ENCODE measurements at places on chromosomes 1 and 21.

DNA sequence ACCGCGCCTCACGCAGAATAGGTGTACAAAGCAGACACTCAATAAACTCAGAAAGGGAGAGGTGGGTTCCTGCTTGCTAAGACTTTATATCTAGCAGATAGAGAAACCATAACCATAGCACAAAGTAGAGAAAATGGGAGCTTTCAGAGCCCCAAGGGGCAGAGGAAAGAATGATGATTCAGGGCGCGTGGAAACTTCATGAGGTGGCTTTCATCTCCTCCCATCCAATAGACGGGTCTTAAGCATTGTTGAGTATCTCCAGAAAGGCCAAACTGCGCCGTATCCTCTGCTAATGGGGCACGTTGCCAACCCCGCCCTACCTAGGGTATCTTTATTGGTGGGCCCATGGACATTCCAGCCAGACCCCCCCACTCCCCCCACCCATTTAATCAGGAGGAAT, 778 bp upstream of the MIXL1 start:
- H3K4me1 ChIP-seq = peaks cover 12% of the 10 kb centered on the region
- peak overlapping the region; percentile 86 for H3K27ac ChIP-seq
- no peak overlapping the region for H3K4me3 ChIP-seq
- no peak for DNase-seq
- H3K36me3 ChIP-seq = peaks cover 10% of the 10 kb centered on the region

DNA sequence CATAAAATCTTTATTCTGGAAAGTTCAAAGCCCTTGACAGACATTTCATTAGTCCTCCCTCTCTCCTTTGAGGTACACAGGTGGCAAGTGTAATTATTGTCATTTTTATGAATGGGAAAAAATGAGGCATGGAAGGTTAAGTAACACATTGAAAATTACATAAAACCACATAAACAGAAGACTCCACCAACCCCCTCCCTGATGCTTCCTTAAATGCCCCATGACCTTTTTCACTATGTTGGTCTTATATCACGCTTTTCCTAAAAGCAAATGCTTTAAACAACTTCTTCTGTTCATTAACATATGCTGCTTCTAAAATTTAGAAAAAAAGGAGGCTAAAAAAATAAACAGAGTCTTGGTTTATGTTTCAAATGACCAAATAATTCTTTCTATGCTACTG, 648.4 kb downstream of the PTPRC start:
- no peak overlapping the region for H3K4me3 ChIP-seq
- no peak for DNase-seq
- no peaks in the 10 kb centered on the region for H3K27me3 ChIP-seq
- no peak overlapping the region for H3K27ac ChIP-seq
- H3K4me1 ChIP-seq = peaks cover 2% of the 10 kb centered on the region

DNA sequence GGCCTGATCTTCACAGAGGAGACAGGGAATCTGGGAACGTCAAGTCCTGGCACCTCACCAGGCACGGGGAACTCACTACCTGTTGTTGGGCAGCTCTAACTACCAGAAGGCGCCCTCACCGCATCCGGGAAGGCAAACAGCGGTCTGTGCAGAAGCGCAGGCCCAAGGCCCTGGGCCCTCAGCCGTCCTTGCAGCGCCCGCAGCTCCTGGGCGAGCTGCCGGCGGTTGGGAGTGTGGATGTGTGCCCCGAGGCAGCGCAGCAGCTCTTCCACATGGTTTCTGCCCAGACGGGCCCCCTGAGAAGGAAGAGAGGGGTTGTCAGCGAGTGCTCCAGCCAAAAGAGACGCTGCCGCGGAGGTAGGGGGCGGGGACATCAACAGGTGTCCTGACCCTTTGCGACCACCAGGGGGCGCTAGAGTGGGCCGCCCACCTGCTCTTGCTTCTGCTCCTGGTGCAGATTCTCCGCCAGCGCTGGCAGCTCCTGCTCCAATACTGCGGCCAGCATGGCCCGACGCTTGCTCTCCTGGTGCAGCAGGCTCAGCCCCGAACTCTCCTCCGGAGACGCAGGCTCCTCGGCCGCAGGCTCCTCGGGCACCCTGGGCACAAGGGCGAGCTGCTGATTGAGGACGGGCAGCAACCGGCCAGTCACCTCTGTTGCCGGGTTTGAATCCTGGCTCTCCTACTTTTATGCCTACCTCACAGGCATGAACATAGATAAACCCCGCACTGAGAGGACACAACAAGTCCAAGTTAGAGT, 9.3 kb downstream of the MAP3K6 start:
- H3K27ac ChIP-seq = no peak overlapping the region
- no peak overlapping the region for H3K4me3 ChIP-seq
- peaks cover 6% of the 10 kb centered on the region for H3K4me1 ChIP-seq
- no peaks in the 10 kb centered on the region for H3K27me3 ChIP-seq

- no peaks in the 10 kb centered on the region for H3K27me3 ChIP-seq
- no peak overlapping the region for H3K4me3 ChIP-seq
Measured at GRCh38 chr1:26799479-26800142, 11.9 kb downstream of the PIGV start.

DNA sequence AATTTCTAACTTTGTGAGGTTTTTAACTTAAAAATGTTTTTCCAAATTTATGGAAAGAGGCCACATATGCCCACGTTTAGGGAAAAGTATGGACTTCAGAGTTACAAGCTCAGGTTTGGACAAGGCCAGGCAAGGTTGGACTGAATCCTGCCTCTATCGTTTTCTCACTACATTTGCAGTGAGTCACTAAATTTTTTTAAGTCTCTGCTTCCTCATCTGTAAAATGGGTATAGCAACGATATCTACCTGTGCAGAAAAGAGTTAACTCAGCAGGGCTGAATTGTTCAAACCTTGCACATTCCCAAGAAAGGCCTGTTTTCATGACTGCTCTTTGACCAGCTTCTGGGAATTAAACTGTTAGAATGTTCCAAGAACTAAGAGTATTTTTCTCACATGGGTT, 159.1 kb downstream of the LTN1 start:
- no peaks in the 10 kb centered on the region for H3K27me3 ChIP-seq
- H3K4me3 ChIP-seq = no peak overlapping the region
- DNase-seq = no peak
- H3K4me1 ChIP-seq = no peaks in the 10 kb centered on the region

- DNase-seq = no peak
- no peaks in the 10 kb centered on the region for H3K4me1 ChIP-seq
- no peaks in the 10 kb centered on the region for H3K36me3 ChIP-seq
- H3K27ac ChIP-seq = no peak overlapping the region
- H3K27me3 ChIP-seq = no peaks in the 10 kb centered on the region
Measured at GRCh38 chr21:42601656-42602055, 51.8 kb upstream of the PDE9A start.

- no peak overlapping the region for H3K4me3 ChIP-seq
- no peaks in the 10 kb centered on the region for H3K27me3 ChIP-seq
- H3K36me3 ChIP-seq = no peaks in the 10 kb centered on the region
- no peak overlapping the region for H3K27ac ChIP-seq
- H3K4me1 ChIP-seq = peaks cover 3% of the 10 kb centered on the region
Measured at GRCh38 chr1:195740862-195741261, 867.4 kb downstream of the KCNT2 start.

- H3K4me3 ChIP-seq = no peak overlapping the region
- H3K27ac ChIP-seq = no peak overlapping the region
- H3K36me3 ChIP-seq = no peaks in the 10 kb centered on the region
- H3K27me3 ChIP-seq = no peaks in the 10 kb centered on the region
- H3K4me1 ChIP-seq = peaks cover 15% of the 10 kb centered on the region
Measured at GRCh38 chr1:17570228-17570627, 30.7 kb downstream of the ARHGEF10L start.

DNA sequence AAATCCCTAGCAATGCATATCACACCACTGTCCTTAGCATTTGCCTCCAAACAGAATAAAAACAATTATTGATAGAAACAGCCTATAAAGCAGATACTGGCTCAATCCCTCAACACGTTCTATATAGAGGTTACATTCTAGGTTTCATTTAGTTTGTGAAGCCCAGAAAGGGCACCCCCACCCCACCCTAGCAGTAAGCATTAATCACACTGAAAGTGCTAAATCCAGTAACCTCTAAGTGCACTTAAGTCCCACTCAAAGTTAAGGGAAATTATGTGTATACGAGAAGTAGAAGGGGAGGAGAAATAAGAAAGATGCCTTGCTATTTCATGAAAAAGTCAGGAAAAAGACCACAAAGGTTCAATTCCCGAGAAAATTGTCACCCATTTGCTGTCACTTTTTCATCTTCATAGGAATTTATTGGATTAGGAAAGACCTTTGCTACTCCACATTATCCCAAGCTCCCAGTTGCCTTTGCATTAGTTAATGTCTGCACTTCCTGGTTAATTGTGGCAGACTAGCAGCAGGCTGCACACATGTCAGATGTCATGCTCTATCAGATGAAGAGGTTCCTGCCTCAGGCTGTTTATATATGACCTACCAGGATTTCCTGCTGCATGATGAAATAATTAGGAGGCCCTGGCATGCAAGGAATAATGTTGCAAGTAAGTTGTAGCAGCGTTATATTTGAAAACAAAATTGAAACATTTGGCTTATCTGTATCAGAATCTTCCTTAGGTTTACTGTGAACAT, 54.5 kb upstream of the LHX8 start:
- no peaks in the 10 kb centered on the region for H3K4me1 ChIP-seq
- no peaks in the 10 kb centered on the region for H3K27me3 ChIP-seq
- H3K27ac ChIP-seq = no peak overlapping the region

DNA sequence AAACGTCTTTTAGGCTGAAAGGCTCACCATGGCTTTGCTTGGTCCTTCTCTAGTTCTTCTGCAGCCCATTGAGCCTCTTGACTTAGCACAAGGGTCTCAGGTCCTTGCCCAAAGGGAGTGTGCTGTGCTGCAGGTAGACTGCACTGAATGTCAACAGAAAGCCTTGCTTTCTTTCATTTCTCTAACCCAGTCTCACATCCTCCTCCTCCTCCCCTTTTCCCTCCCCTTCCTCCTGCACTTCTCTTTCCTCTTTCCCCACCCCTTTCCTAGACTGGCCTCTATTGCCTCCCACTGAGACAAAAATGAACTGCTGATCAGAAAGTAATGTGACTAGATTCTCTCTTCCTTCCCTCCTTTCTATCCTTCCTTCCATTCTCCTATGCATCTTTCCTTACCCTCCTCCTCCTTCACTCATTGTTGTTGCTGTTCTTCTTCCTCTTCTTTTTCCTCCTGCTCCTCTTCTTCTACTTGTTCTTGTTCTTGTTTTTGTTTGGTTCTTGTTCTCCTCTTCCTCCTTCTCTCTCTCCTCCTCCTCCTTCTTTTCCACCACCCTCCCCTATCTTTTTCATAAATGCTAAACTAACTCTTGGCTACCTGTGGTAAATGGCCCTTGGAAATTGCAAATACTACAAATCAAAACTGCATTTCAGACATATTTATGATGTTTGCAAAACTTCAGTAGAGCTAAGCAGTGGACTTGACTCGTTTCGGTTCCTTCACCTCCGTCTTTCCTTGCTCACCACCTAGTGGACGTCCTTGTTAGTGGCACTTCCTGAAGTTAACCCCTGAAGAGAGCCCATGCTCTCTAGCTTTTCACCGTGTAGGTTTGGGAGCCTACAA, at the start of gene SELL:
Gene SELL, minus strand, starts transcription at position 152 of the 840 bp plus-strand sequence. Its CDS starts 122 bp downstream, at position 30.
- no peak within 1 kb of the TSS for H3K27ac ChIP-seq
- H3K27me3 ChIP-seq = no peaks in the 10 kb centered on the region
- no peaks in the 10 kb centered on the region for H3K36me3 ChIP-seq
- peaks cover 1% of the 10 kb centered on the region for H3K4me1 ChIP-seq

GRCh38 chr1:24930260-24931145, at the start of gene RUNX3:
Gene RUNX3 (minus strand): TSS chr1:24930276. CDS start chr1:24929868, 408 bp downstream.
- peak; percentile 54 for DNase-seq
- peaks cover 54% of the 10 kb centered on the region for H3K27me3 ChIP-seq
- H3K27ac ChIP-seq = no peak within 1 kb of the TSS
- H3K4me3 ChIP-seq = peak within 1 kb of the TSS; percentile 8

GRCh38 chr1:159897962-159898361, 2.0 kb downstream of the CFAP45 start:
- H3K36me3 ChIP-seq = no peaks in the 10 kb centered on the region
- no peak for DNase-seq
- no peak overlapping the region for H3K27ac ChIP-seq
- no peak overlapping the region for H3K4me3 ChIP-seq
- H3K4me1 ChIP-seq = peaks cover 9% of the 10 kb centered on the region
- H3K27me3 ChIP-seq = no peaks in the 10 kb centered on the region

DNA sequence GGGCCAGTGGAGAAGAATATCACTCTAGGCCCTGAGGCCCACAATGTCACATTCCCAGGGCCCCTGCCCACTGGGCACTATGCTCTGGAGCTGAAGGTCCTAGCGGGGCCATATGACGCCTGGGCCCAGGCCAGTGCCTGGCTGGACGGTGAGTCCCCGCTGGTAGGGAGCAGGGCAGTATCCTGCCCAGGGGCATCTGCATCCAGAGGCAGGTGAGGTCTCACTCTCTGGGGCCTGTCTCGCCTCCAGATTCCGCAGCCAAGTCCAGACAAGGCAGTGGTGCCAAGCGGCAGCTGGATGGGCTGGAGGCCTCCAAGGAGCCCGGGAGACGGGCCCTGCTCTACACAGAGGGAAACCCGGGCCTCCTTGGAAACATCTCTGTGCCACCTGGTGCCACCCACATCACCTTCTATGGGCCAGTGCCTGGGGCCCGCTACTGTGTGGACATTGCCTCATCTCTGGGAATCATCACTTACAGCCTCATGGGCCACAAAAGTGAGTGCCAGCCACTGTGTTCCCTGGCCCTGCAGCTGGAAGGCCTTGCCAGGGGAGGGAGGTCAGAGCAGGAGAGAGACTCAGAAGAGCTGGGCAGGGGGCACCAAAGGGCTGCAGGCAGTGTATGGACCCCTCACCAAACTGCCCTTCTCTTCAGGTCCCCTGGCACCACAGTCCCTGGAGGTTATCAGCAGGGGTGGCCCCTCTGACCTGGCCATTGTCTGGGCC, 11.1 kb upstream of the PTPN7 start:
- no peak overlapping the region for H3K4me3 ChIP-seq
- H3K4me1 ChIP-seq = no peaks in the 10 kb centered on the region
- no peaks in the 10 kb centered on the region for H3K36me3 ChIP-seq
- H3K27me3 ChIP-seq = no peaks in the 10 kb centered on the region
- H3K27ac ChIP-seq = no peak overlapping the region
- DNase-seq = no peak

DNA sequence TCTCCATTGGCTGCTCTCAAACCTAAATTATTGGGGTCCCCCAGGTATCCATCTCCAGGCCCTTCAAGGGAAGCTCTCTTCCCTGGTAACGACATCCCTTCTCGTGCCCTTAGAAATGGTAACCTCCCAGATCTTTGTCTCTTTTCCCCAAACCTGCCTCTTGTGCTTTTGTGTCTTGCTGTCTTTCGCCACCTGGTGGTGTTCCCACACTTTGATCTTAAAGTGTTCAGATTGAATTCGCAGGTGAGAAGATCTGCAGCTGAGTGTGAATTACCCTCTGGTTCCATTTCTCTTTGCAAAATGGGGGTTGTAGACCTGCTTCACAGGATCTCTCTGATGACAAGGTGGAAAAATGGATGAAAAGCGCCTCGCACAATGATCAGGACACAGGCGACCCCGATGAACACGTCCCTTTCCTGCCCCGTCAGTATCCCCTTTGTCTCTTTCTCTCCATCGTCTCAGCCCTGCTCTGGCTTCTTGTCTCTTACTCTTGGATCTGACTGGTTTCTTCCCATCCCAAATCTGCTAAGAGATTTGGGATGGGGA, 53.1 kb downstream of the DOP1B start:
- no peak overlapping the region for H3K4me3 ChIP-seq
- no peaks in the 10 kb centered on the region for H3K27me3 ChIP-seq
- H3K36me3 ChIP-seq = no peaks in the 10 kb centered on the region
- no peaks in the 10 kb centered on the region for H3K4me1 ChIP-seq
- no peak overlapping the region for H3K27ac ChIP-seq
- peak; percentile 90 for DNase-seq

- no peak for DNase-seq
- peaks cover 1% of the 10 kb centered on the region for H3K4me1 ChIP-seq
- H3K4me3 ChIP-seq = no peak overlapping the region
- no peaks in the 10 kb centered on the region for H3K27me3 ChIP-seq
- no peak overlapping the region for H3K27ac ChIP-seq
- H3K36me3 ChIP-seq = no peaks in the 10 kb centered on the region
Measured at GRCh38 chr1:169102567-169102966, 3.9 kb upstream of the ATP1B1 start.
